ENCODE measurements at places on chromosomes 6 and 20. TPM values are rescaled to one million over a fixed set of nuclear protein-coding genes. Genes with fewer than 3 reads are reported as not detected.

The HEY2 gene
- not detected for total RNA-seq

The PROKR2 gene
- not detected for total RNA-seq

The THBS2 gene
- 269 TPM for total RNA-seq

The EEF1A2 gene
- 1.7 TPM for total RNA-seq

The C20orf202 gene
- total RNA-seq = under 0.01 TPM

The SPATS1 gene
- under 0.01 TPM for total RNA-seq

The TBX18 gene
- total RNA-seq = 0.77 TPM

The GHRH gene
- total RNA-seq = not detected

The FAM83C gene
- not detected for total RNA-seq

The ELOVL4 gene
- 4.6 TPM for total RNA-seq

The RALY gene
- total RNA-seq = 54.2 TPM
